ENCODE measurements at places on chromosomes 4 and X.

GRCh38 chrX:19075754-19076153 lies 46.5 kb downstream of the ADGRG2 start:
- H3K27ac ChIP-seq = no peak overlapping the region
- no peak overlapping the region for H3K4me3 ChIP-seq
- no peaks in the 10 kb centered on the region for H3K4me1 ChIP-seq
- no peak for DNase-seq

DNA sequence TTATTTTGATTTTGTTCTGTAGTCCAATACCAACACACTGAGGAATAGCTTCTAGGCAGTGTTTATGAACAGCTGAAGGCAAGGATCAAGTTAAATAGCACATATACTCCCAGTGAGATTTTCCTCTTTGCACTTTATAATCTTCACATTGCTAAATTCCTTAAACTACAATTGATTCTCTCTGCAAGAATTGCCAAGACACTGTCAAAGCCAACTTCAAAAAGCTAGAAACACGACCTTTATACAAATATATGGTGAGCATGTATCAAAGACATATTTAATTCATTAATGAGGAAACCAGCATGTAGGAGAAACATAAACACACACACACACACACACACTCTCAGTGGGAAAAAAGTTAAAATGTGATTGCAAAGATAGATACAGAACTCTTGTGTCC lies 86.4 kb upstream of the FAM9C start:
- DNase-seq = no peak
- no peak overlapping the region for H3K4me3 ChIP-seq
- H3K4me1 ChIP-seq = no peaks in the 10 kb centered on the region
- no peaks in the 10 kb centered on the region for H3K27me3 ChIP-seq
- H3K27ac ChIP-seq = no peak overlapping the region

GRCh38 chr4:5894266-5894665 lies 1.4 kb upstream of the CRMP1 start:
- no peak overlapping the region for H3K27ac ChIP-seq
- H3K27me3 ChIP-seq = peaks cover 26% of the 10 kb centered on the region
- DNase-seq = no peak

- peak; percentile 48 for DNase-seq
- H3K36me3 ChIP-seq = no peaks in the 10 kb centered on the region
- H3K4me1 ChIP-seq = peaks cover 4% of the 10 kb centered on the region
- peaks cover 12% of the 10 kb centered on the region for H3K27me3 ChIP-seq
Observed at GRCh38 chr4:109302361-109303139, at the start of gene COL25A1. TSS of gene COL25A1 (minus strand) at chr4:109302658.

DNA sequence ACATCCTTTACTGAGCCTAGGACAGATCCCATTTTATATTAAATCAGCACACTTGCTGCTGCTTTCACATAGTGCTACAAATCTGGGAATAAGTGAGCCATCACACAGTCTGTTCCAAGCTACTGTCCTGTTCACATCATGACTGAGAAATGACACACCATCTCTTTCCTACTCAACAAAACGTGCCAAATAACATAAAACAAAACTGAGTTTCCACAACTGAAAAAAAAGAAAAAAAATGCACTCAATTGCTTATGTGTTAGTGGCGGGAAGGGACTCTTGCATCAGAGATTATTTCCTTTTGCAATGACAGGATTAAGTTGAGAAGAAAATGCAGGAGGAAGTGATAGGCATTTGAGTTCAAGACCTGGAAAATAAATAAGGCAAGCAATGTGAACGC lies 109.0 kb downstream of the SHROOM4 start:
- no peaks in the 10 kb centered on the region for H3K36me3 ChIP-seq
- H3K4me3 ChIP-seq = no peak overlapping the region
- DNase-seq = no peak
- H3K27ac ChIP-seq = no peak overlapping the region

- H3K4me3 ChIP-seq = no peak overlapping the region
- H3K27me3 ChIP-seq = no peaks in the 10 kb centered on the region
- DNase-seq = no peak
- H3K27ac ChIP-seq = no peak overlapping the region
- no peaks in the 10 kb centered on the region for H3K4me1 ChIP-seq
- H3K36me3 ChIP-seq = no peaks in the 10 kb centered on the region
Observed at GRCh38 chrX:47098338-47099094, 20.3 kb downstream of the RGN start.

GRCh38 chr4:97653701-97654100 lies 489.6 kb downstream of the STPG2 start:
- no peak overlapping the region for H3K4me3 ChIP-seq
- no peak overlapping the region for H3K27ac ChIP-seq
- H3K36me3 ChIP-seq = no peaks in the 10 kb centered on the region
- no peak for DNase-seq
- no peaks in the 10 kb centered on the region for H3K27me3 ChIP-seq

DNA sequence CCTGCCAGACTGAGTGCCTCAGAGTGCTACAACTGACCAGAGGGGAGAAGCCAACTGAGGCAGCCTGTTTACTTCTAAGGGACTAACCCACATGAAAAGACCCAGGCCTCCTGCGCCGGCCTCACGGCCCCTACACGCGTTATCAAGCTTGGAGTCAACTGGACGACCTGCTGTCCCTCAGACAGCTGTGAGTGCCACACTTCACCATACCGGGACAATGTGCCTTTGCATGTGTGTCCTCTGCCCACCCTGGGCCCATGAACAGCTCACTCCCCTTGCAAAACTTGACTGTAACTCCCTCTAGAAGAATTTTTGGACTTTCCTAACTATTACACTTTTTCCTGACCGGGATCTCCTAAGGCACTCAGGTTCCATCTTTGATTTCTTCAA lies 1.8 kb downstream of the NOP14 start:
- H3K4me1 ChIP-seq = no peaks in the 10 kb centered on the region
- no peaks in the 10 kb centered on the region for H3K36me3 ChIP-seq
- no peaks in the 10 kb centered on the region for H3K27me3 ChIP-seq
- DNase-seq = no peak
- no peak overlapping the region for H3K4me3 ChIP-seq

DNA sequence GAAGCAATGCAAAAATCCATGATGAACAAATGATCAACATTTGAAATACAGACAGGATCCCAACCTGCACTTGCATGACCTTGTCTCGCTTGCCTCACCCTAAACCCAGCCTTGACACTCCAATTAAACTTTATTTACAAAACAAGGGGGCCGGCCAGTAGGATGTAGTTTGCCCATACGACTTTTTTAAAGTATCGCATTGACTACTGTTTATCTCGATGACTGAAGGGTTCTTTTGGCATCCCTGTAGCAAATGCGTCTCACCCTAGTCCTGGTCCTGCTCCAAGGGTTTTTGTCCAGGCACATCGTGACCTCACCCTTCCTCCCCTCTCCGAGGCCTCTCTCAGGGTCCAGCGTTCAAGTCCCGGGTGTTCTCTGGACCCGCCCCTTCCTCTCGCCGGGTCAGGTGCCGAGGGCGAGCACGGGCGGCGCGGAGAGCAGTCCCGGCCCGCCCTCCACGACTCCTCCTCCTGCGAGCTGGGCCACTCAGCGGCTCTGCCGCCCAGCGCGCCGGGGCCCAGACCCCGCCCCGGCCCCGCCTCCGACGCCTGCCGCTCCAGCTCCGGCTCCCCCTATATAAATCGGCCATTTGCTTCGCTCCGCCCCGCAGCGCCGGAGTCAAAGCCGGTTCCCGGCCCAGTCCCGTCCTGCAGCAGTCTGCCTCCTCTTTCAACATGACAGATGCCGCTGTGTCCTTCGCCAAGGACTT lies at the start of gene SLC25A5:
SLC25A5 (plus strand) TSS at position 603 of the 709 bp plus-strand sequence; CDS start at position 675, 72 bp downstream.
- H3K27ac ChIP-seq = peak within 1 kb of the TSS; percentile 90
- peak; percentile 71 for DNase-seq
- peak within 1 kb of the TSS; percentile 82 for H3K4me3 ChIP-seq
- no peaks in the 10 kb centered on the region for H3K27me3 ChIP-seq
- H3K36me3 ChIP-seq = no peaks in the 10 kb centered on the region

- no peak for DNase-seq
- H3K27me3 ChIP-seq = no peaks in the 10 kb centered on the region
- H3K4me3 ChIP-seq = no peak overlapping the region
- H3K4me1 ChIP-seq = no peaks in the 10 kb centered on the region
- H3K36me3 ChIP-seq = no peaks in the 10 kb centered on the region
Observed at GRCh38 chr4:144902614-144903013, 195.4 kb downstream of the ANAPC10 start.

DNA sequence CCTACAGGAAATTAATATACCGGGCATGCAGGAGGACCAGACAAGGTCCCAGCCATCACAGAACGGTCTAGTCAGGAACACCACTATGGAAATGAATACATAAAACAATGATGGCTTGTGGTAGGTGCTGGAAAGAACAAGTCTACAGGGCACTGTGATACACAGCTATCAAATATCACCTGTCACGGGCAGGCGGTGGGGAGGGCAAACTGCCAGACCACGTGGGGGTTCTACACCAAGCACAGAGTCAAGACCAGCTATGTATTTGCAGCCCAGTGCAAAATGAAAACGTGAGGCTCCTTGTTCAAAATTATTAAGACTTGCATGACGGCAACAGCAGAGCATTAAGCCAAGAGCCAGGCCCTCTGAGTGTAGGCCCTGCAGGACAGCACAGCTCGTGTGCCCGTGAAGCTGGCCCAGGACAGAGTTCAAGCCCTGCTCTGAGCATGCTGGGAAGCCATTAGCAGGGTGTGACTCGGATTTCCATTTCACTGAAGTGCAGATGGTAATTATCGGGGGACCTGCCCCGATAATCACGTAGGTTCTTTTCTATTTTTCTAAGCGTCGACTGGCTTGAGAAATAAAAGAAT lies 83.6 kb downstream of the JAKMIP1 start:
- no peaks in the 10 kb centered on the region for H3K36me3 ChIP-seq
- no peak overlapping the region for H3K27ac ChIP-seq
- no peaks in the 10 kb centered on the region for H3K4me1 ChIP-seq

DNA sequence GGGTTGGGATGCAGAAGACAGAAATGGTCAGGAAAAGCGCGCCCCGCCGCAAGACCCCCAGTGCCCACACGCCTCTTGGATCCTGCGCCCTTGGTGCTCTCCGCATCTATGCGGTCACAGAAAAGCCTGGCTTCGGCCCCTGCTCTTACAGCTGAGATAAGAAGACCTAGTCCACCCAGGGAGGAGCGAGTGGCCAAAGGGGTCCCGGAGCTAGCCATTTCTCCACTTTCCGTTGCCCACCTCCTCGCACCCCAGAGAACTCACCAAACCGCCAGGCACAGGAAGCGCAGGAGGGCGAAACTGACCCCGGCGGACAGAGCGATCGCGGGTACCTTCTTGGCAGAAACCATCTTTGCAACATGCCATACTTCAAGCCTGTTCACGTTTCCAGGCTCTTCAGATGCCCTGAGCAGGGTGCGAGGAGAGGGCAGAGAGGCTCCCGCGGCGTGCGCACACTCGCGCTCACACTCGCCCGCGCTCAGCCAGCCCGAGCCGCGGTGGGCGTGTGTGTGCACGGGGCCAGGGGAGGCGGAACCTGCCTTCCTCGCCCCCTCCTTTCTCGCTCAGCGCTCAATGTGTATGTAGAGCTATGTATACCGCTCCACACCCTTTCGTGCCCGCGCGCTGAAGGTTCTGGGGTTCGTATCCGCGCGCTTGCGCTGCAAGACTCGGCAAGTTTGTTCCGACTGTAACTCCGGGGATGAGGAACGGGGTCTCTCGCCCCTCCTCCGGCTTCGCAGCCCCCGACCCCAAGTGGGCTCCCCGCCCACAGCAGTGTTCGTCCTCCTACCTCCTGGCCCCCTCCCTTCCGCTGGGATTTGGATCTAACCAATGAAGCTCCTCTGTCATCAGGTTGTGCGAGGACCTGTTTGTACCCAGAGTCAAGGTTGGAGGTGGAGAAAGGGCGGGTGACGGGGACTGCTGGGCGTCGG lies at the start of gene GABRA4:
GABRA4 (minus strand) TSS at position 507 of the 932 bp plus-strand sequence; CDS start at position 350, 157 bp downstream.
- no peaks in the 10 kb centered on the region for H3K27me3 ChIP-seq
- H3K4me3 ChIP-seq = no peak within 1 kb of the TSS
- no peak within 1 kb of the TSS for H3K27ac ChIP-seq
- no peak for DNase-seq
- no peaks in the 10 kb centered on the region for H3K36me3 ChIP-seq

DNA sequence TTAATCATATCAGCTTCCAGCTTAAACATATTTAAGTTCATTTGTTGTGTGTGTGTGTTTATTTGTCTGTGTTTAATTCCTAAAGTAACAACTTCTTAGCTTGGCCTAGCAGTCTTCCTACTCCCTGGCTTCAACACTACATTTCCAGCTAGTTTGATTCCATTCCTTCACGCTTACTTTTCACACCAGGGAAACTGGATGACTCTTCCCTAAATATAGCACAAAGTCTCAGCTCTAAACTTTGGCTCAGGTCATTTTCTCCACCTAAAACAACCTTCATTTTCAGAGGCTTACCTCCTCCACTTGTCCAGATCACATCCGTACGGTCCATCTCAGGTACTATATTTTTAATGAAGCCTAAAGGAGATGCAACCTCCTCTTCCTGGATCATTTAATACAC lies 94.4 kb downstream of the KCTD8 start:
- H3K36me3 ChIP-seq = no peaks in the 10 kb centered on the region
- no peaks in the 10 kb centered on the region for H3K27me3 ChIP-seq
- no peaks in the 10 kb centered on the region for H3K4me1 ChIP-seq
- H3K27ac ChIP-seq = no peak overlapping the region

DNA sequence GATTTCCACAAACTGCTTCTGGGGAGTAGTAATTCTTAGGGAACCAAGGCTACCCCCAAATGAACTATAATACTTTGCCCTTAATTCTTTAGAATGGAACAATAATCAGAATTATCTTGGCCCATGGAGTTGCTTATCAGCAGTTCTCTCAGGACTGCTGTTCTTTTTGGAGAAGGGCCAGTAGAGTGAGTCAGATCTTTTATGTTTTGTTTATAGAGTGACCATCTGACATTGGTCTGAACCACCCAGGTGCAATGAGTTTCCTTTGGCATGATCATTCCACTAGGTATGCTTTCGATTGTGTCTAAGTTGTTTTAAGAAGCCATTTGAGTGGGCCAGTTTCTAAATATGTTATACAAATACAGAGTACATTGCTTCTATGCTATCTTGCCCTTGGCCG lies 31.8 kb downstream of the PRRG1 start:
- H3K27ac ChIP-seq = no peak overlapping the region
- no peaks in the 10 kb centered on the region for H3K4me1 ChIP-seq
- H3K36me3 ChIP-seq = no peaks in the 10 kb centered on the region
- no peak for DNase-seq
- H3K4me3 ChIP-seq = no peak overlapping the region

- no peak overlapping the region for H3K4me3 ChIP-seq
- H3K27ac ChIP-seq = no peak overlapping the region
- no peak for DNase-seq
- H3K36me3 ChIP-seq = no peaks in the 10 kb centered on the region
Observed at GRCh38 chrX:38221391-38221929, 789 bp upstream of the SRPX start.

- H3K4me3 ChIP-seq = peak within 1 kb of the TSS; percentile 65
- H3K27ac ChIP-seq = peak within 1 kb of the TSS; percentile 90
- no peaks in the 10 kb centered on the region for H3K4me1 ChIP-seq
- no peaks in the 10 kb centered on the region for H3K36me3 ChIP-seq
Observed at GRCh38 chrX:9464435-9465371, at the start of gene TBL1X. TSS of gene TBL1X (plus strand) at chrX:9465058. CDS start at chrX:9653587, 188,529 bp downstream.

GRCh38 chr4:38319456-38320342 lies 344.3 kb upstream of the KLF3 start:
- H3K36me3 ChIP-seq = no peaks in the 10 kb centered on the region
- H3K4me3 ChIP-seq = peak overlapping the region; percentile 26
- peak; percentile 98 for DNase-seq
- peak overlapping the region; percentile 85 for H3K27ac ChIP-seq
